ENCODE measurements at places on chromosomes 1 and 21.

GRCh38 chr1:219534991-219535390 lies 77.9 kb downstream of the ZC3H11B start:
- DNase-seq = no peak

DNA sequence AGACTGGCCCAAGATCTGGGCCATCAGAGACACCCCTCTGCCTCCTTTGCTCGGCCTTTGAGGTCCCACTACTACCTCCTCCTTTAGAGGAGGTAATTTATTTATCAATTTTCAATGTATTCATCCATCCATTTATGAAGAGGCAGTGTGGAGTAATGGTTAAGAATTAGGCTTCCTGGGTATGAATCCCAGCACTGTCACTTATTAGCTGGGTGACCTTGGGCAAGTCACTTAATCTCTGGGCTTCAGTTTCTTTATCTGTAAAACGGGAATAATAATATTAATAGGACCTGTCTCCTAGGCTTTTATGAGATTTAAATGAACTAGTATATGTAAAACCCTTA lies 1.7 kb downstream of the NR0B2 start:
- no peak for DNase-seq

- no peak for DNase-seq
These were observed 108.9 kb downstream of the NOS1AP start for GRCh38 chr1:162178432-162178831.

DNA sequence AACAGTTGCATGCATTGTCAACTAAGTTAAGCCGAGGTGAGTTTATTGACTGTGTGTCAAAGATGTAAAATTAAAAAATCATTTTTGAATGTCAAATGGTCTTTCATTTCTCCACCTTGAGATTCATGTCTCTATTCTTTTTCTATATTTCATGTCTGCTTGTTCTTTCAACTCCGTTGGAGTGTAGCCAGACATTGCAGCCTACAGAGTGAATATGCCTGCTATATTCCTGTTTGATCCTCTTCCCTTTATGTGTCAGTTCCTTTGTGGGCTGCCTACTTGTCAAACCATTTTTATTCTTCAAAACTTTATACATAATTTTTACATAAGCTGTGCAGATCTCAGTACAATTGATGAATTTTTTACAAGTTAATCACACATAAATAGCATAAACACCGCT lies 1325.8 kb upstream of the PRMT6 start:
- no peak for DNase-seq

GRCh38 chr1:113663165-113663951 lies 95.9 kb downstream of the PHTF1 start:
- no peak for DNase-seq

DNA sequence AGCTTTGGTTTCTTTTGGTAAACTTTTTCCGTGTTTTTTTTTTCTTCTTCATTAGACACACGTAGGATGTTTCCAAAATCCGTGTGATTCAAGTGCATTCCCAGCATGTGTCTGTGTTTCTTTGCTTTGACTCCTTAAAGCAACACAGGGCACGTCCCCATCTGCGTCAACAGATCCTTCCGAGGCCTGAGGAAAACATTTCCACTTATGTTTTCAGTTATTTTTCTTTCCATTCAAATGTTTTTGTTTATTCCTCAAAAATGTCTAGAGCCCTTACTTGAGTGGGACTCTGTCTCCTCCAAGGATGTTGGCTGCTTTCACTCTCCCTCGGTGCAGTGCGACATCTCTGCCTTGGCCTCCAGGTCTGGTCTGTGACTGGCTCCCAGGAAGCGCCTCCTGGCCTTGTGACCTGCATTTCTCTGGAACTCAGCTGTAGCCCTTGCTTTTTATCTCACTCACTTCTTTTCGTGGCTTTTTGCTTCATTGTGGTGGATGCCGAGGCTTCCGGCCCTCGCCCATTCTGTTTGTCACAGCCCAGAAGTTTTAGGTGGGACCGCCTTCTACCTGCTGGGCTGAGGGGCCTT lies 31.3 kb upstream of the SLC19A1 start:
- no peak for DNase-seq

- DNase-seq = no peak
These were observed 25.8 kb downstream of the TRIM62 start for GRCh38 chr1:33155877-33156538.

Data from naive thymus-derived CD8-positive, alpha-beta T cell (primary cell).